CD8-positive, alpha-beta memory T cell (primary cell): ENCODE measurements at places on chromosomes 3 and 15. TPM values are rescaled to one million over a fixed set of nuclear protein-coding genes. Genes with fewer than 3 reads are reported as not detected.

The CYP11A1 gene
- not detected for polyA plus RNA-seq

DNA sequence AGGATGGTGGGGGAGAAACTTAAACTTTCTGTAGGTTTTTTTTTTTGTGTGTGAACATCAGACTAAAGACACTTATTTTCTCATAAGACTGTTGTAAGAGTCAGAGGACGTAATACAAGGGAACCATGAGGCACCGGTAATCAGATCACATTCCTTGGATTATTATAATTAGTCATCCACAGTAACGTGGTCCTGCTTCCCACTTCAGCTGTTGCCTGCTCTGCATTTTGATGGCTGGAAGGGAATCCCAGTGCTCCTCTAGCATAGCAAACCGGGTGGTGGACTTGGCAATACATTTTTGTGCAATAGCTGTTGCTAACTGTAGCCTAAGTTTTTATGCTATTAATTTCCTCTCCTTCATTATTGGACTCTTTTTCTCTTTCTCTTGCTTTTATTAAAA is 294.8 kb downstream of the NR2F2 start:
- no peaks in the 10 kb centered on the region for H3K4me1 ChIP-seq
- H3K27me3 ChIP-seq: no peaks in the 10 kb centered on the region
- H3K36me3 ChIP-seq: no peaks in the 10 kb centered on the region
- DNase-seq: no peak
- H3K27ac ChIP-seq: no peak overlapping the region

GRCh38 chr15:38945551-38946298 is 381.1 kb upstream of the RASGRP1 start:
- no peak for DNase-seq
- no peaks in the 10 kb centered on the region for H3K36me3 ChIP-seq

- H3K4me3 ChIP-seq: peak overlapping the region; percentile 55
- H3K27me3 ChIP-seq: no peaks in the 10 kb centered on the region
- DNase-seq: peak; percentile 30
- H3K27ac ChIP-seq: peak overlapping the region; percentile 88
Measured at GRCh38 chr3:57557085-57557537, 1.0 kb downstream of the PDE12 start.

- no peaks in the 10 kb centered on the region for H3K4me1 ChIP-seq
- no peak overlapping the region for H3K4me3 ChIP-seq
- no peaks in the 10 kb centered on the region for H3K36me3 ChIP-seq
- no peaks in the 10 kb centered on the region for H3K27me3 ChIP-seq
- no peak overlapping the region for H3K27ac ChIP-seq
- no peak for DNase-seq
Measured at GRCh38 chr3:84077479-84077878, 881.3 kb upstream of the CADM2 start.

DNA sequence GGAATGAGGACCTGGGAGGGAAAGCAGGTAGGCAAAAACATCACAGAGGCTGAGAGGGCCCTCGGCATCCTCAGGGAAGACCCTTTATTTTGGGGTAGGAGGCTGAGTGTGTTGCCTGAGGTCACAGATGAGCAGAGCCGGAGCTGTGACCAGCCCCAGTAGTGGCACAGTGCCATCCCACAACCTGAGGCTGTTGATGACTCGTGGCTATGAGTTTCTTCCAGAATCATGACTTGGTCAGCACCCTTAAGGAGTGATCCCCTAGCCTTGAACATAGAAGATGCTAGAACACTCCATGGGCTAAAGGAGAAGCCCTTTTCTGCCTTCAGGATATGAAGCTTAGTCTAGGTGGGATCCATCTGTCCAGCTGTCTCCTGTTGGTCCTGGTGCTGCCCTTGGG is 19.5 kb upstream of the CXCR6 start:
- DNase-seq: no peak
- no peaks in the 10 kb centered on the region for H3K27me3 ChIP-seq
- peaks cover 46% of the 10 kb centered on the region for H3K36me3 ChIP-seq
- H3K27ac ChIP-seq: no peak overlapping the region

- no peak overlapping the region for H3K4me3 ChIP-seq
- no peak overlapping the region for H3K27ac ChIP-seq
- H3K27me3 ChIP-seq: no peaks in the 10 kb centered on the region
- H3K36me3 ChIP-seq: peaks cover 7% of the 10 kb centered on the region
Measured at GRCh38 chr3:107813026-107813425, 277.8 kb downstream of the CD47 start.

DNA sequence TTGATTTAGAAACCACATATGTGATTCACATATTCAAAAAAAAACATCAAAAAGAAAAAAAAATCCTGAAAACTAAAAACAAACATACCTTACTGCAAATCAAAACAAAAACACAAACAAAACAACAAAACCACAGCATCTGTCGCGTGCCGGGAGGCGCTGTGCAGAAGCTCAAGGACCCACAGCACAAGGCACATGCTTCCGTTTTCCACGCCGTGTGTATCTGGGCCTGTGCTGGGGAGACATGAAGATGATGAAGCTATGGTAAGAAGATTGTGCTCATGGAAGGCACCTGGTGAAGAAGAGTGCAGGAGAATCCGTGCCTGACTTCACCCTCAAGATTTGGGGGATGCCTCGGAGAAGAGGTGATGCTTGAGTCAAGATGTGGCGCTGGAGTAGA is 788.9 kb upstream of the ARRDC4 start:
- no peaks in the 10 kb centered on the region for H3K27me3 ChIP-seq
- no peaks in the 10 kb centered on the region for H3K36me3 ChIP-seq
- H3K27ac ChIP-seq: no peak overlapping the region
- H3K4me1 ChIP-seq: no peaks in the 10 kb centered on the region
- no peak for DNase-seq

DNA sequence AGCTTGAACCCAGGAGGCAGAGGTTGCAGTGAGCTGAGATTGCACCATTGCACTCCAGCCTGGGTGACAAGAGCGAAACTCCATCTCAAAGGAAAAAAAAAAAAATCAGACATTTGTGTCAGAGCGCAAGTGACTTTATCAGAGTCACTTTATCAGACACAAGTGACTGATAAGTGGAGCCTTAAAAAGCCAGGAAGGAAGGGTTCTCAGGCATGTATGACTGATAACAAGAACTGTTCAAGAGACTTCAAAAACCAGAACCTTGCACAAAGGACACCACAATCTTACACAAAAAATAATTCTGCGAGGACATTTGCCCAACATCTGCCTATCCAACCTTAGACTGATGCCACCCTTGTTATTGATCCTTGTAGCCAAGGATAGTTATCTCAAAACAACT is 13.3 kb upstream of the CFAP44 start:
- no peaks in the 10 kb centered on the region for H3K27me3 ChIP-seq
- H3K4me1 ChIP-seq: no peaks in the 10 kb centered on the region
- DNase-seq: no peak
- H3K27ac ChIP-seq: no peak overlapping the region
- H3K36me3 ChIP-seq: peaks cover 9% of the 10 kb centered on the region
